ENCODE measurements at places on chromosomes 11 and 22. TPM values are rescaled to one million over a fixed set of nuclear protein-coding genes. Genes with fewer than 3 reads are reported as not detected.

- DNase-seq = peak; percentile 79
Observed at GRCh38 chr11:46237248-46238077, 40.0 kb upstream of the CREB3L1 start.

- DNase-seq = peak; percentile 48
Observed at GRCh38 chr11:95074792-95075563, 8.3 kb downstream of the SRSF8 start.

The MS4A12 gene
- total RNA-seq = not detected

The USP47 gene
- total RNA-seq = 54.2 TPM

The ANO9 gene
- total RNA-seq = 1.2 TPM

The MYOD1 gene
- not detected for total RNA-seq

The KCNK4 gene
- total RNA-seq = not detected
